ENCODE measurements at places on chromosomes 16 and 17.

DNA sequence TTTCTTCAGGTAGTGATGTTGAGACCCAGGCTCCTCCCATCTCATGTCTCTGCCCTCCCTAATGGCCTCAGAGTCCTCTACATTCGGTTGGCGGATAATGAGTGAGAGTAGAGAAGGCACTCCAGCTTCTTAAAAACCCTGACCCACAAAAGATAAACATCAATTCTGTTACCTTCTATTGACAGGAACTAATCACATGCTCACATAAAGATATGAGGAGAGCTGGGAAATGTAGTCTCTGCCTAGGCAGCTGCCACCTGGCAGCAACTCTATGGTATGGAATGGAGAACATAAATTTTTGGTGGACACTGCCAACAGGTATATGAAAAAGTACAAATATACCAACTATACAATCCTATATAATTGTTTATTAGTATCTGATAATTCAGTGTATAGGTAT is 110.7 kb upstream of the HLF start:
- no peak for DNase-seq

- DNase-seq: no peak
Observed at GRCh38 chr17:51425773-51426172, 165.4 kb downstream of the UTP18 start.

DNA sequence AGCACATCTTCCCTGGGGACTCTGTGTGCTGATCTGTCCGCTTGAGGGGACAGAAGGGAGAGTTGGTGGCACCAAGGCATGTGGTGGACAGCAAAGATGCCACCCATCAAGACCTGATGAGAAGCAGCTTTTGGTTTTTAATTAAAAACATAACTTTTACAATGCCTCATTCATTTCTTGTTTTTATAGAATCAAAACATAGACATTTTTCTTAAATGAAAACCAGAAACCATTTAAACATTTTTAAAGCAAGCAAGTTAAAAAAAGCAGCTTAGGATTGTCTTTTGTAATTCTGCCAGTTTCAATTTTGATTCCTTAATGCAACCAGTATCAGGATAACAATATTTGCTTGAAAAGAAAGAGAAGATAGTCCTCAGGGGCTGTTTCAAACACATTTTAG is 123.7 kb upstream of the AXIN2 start:
- no peak for DNase-seq

- no peak for DNase-seq
Observed at GRCh38 chr17:2433696-2434095, 32.8 kb upstream of the MNT start.

- DNase-seq: no peak
Observed at GRCh38 chr16:10015397-10015796, 166.8 kb downstream of the GRIN2A start.

- no peak for DNase-seq
Observed at GRCh38 chr17:5785338-5785737, 201.0 kb upstream of the NLRP1 start.
